ENCODE measurements at places on chromosomes 1 and 21.

DNA sequence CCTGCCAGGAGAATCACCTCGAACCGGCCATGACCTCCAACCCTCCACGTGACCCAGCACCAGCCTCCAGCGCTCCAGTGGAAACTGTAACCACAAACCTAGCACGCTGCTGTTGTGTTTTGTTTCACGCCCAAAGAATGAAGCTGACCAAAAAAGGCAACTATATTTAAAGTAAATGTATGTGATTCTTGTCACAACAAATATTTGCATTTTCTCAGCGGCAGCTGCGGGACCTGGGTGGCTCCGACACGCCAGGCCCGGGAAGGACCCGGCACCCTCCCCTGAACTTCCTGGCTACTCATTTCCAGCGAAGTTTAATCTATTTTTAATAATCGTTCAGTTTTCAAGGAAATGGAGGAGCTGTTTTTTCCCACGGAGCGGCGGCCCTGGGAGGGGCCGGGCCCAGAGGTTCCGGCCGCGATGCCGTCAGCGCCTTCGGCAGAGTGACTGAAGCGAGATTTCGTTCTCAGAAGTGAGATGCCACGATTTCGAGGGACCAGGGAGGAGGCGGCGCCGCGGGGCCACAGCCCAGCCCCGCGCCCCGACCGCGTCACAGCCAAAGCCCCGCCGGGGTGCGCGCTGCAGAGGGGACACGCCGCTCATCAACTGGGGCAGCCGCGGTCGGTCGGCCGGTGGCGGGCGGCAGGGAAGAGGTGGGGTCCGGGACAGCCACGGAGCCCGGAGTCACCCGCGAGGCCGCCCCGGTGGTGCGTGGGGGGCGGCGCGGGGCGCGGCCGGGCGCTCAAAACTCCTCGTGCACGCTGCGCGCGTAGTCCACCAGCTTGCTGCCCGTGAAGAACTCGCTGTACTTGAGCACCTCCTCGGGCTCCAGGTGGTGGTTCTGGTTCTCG is 3.0 kb upstream of the TNFRSF4 start:
- DNase-seq, result no peak

DNA sequence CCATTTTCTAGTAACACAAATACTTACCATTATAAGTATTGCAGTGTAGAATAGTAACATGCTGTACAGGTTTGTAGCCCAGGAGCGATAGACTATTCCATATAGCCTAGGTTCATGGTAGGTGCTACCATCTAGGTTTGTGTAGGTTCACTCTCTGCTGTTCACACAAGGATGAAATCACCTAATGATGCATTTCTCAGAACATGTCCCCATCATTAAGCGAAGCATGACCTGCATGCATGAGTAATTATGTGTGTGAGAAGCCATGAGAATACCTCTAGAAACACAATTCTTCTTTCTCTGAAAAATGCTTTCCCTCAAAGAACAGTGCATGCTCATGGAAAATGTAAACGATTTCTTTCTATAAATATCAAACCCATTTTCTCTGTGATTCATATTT is 69.3 kb downstream of the NR5A2 start:
- DNase-seq, result peak; percentile 44

- DNase-seq, result no peak
These were observed 143.4 kb upstream of the DSCAM start for GRCh38 chr21:40990366-40990765.

DNA sequence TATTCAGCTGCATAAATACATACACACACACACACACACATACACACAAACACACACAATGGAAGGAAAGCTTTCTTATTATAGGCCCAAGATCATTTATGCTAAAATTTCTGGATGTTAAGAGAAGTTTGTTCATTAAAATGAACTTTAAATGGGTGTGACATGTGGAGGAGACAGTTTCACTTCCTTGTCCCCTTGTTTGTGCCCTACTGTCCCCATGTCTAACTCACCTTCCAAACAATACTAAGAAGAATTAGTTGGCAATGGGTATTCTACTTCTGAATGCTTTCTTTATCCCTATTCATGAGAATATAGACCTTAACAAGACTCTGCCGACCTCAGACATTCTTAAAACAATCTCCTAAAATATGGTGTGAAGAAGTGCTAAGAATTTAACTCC is 63.5 kb upstream of the NRIP1 start:
- no peak for DNase-seq

DNA sequence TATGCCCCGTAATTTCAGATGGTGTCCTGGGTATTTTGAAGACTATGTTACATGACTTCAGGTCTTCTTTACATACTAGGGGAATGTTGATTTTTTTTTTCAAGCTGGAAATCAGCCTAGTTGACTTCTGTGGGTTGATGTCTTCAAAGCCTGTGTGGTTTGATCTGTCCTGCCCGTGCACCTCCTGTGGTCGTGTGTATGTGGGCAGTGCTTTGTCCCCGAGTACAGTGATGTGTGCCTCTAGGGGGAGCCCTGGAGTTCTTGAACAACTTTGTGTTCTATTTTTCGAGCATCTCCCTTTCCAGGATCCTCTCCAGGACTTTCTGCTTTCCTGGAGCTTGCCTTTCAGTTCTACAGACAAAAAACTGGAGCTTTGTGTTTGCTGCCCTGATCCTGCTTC is 28.9 kb downstream of the OBSCN start:
- no peak for DNase-seq

GRCh38 chr1:21508580-21509350 is 458 bp upstream of the ALPL start:
- no peak for DNase-seq

DNA sequence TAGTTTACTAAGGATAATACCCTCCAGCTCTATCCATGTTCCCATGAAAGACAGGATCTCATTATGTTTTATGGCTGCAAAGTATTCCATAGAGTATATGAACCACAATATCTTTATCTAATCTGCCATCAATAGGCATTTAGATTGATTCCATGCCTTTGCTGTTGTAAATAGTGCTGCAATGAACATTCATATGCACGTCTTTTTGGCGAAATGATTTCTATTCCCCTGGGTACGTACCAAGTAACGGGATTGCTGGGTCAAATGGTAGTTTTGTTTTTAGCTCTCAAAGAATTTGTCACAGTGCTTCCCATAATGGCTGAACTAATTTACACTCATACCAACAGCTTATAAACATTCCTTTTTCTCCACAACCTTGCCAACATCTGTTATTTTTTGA is 750.9 kb downstream of the BRINP3 start:
- no peak for DNase-seq

DNA sequence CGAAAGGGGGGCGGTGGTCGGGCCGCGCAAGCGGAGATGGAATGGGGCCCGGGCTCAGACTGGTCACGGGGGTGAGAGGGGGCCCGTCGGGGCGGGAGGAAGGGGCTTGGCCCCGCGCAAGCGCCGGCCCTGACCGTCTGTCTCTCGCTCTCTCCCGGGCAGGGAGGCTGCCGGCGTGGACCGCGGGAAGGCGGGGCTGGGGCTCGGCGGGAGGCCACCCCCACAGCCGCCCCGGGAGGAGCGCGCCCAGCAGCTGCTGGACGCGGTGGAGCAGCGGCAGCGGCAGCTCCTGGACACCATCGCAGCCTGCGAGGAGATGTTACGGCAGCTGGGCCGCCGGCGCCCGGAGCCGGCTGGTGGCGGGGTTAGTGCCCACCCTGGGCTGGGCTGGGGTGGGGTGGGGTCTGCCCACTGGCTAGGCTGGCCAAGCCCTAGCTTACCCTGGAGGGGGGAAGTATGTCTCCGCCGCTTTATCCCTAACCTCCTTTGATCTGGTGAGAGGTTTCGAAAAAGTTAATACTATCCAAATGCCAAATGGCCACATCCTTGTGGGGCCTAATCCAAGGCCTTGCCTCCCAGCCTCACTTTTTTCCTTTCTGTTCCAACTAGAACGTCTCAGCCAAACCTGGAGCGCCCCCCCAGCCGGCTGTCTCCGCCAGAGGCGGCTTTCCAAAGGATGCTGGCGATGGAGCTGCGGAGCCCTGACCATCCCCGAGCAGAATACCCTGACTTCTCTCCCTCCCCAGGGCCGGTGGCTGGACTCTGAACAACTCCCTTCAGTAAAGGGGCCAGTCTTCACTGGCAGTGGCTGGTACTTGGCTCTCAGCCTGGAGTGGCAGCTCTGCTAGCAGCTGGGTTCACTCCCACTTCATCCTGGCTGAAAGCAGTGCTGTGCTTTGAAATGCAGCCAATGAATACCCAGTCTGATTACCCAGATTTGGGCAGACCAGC is 636 bp upstream of the YRDC start:
- DNase-seq, result peak; percentile 64

DNA sequence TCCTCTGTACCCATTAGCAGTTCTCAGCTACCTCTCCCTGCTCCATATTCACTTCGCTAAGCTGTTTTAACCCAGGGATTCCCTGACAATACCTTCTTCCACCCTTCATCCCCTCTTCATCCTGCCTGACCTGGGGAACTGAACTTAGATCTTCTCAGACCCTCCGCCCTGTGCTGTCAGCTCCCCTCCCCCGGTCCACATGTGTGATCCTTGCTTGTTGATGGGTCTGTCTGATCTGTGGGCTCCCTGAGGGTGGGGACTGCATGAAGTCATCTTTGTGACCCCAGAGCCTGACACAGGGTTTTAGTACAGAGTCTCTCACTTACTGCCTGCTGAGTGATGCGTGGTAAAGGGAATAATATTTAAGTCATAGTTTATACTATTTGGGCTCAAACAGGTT is 11.8 kb downstream of the CHAF1B start:
- DNase-seq, result no peak

DNA sequence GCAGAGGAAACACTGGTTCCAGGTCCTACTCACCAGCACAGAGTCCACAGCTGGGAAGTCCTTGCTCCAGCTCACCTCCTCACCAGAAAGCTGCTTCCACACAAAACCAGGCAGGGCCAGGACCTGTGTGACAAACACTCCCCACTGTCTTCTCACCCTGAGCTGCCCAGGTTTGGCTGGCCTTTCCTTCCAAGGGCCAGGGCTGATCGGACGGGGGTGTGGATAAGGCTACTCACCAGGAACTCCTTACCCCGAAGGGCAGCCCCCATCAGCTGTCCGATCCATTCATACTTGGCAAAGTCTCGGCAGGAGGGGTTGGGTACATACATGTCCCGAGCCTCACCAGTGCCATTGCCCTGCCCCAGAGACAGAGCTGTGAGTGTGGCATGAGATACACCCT is 5.4 kb downstream of the HECTD3 start:
- no peak for DNase-seq

DNA sequence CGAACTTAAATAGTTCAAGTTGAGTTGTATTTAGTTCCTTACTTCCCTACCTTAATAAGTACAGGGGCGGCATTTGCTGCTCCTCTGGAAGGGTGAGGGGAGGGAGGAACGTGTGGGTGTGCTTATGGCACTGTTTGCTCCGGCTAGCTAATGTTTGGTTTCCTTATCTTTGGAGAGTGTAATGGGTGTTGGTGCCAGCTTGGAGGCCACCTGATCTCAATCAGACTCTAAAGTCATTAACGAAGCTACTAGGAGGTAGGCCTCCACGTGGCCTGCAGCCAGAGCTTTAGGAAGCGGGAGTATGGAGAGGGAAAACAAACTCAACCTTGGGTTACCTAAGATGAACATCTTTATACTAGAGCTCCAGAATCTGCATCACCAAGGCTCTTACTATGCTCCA is 43.0 kb upstream of the RAP1A start:
- no peak for DNase-seq

- DNase-seq, result no peak
These were observed 568.4 kb downstream of the PLA2G4A start for GRCh38 chr1:187396929-187397796.

DNA sequence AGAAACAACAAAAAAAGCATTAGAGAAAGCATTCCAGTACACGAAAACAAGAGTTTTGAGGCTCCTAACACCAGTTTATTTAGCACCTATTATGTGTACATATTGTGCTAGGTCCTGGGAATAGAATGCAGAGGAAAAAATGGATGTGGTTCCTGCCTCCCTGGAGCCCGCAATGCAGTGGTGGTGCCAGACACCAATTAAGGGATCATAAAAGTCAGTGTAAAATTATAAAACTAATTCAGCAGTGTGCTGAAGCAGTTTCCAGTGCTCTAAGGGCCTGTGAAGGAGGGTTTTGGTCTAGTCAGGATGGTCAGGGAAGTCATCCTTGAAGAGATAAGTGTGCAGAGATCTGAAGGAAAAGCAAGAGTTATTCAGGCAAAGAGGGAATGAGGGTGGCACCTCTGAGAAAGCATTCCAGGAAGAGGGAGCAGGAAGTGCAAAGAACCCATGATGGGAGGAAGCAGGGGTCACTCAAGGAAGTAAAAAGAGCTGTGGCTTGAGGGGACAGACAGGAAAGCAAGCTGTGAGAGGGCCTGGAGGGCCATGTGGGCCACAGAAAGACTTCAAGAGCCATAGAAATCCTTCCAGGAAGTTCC is 65.2 kb upstream of the IFNLR1 start:
- no peak for DNase-seq

- DNase-seq, result no peak
These were observed 202.0 kb downstream of the GABPA start for GRCh38 chr21:25936776-25937175.

DNA sequence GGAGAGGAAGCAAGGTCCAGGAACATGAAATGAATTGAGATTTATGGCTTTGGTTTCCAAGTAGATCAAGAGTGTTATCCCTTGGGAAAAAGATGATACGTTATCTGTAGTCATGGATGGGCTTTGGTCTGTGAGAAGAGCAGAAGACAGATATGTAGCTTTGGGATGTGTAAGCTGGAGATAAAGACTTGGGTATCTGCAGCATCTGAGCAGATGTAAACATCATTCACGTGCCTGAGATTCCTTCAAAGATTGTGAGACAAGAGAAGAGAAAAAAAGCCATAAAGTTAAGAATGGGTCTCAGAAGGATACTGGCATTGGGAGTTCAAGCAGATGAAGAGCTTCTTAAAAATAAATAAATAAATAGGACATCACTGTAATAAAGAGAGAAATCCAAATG is 217.8 kb downstream of the PTPRC start:
- no peak for DNase-seq

DNA sequence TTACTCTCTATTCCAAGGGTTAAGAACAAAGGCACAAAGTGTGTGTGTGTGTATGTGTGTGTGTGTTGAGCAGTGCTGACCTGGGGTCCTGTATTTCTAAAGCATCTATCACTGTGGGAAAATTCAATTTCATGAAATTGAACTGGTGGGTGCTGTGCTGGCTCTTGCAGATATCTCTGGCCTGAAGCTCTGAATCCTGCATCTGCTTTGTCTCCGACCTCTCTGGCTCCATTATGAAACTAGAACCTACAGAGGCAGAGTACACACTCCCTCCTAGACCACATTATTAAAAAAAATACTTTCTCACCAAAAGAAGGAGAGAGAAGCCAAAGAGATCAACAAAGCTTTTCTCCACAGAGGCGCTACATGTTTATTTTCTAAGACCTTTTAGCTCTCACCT is 88.4 kb upstream of the PDE4B start:
- DNase-seq, result no peak

DNA sequence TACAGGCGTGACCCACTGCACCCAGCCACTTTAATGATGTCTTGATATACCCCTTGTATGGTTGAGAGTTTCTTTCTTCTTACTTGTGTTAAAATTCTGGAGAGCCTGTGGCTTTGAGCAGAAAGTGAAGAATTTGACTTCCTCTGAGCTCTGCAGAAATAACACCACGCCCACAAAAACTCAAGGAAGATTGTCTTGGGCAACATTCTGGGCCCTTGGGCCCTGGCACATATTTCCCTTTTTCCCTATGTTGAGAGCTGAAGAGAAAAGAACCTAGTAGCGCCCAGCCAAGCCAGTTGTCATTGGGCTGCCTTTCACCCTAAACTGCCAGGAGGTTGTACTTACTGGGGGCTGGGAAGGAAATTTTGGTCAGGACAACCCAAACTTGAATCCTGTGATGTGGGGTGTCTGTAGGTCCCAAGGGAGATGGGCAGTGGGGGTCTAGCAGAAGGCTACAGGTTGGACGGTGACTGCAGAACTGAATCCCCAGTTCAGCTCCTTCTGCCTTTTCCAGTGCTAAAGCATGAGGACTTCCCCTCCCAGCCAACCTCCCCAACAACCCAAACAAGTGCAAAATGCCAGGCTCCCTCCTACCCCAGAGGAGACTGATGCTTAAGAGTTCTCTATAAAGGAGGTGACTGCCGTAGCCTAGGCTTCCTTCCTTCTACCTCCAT is 11.7 kb upstream of the SNAPIN start:
- no peak for DNase-seq

Measured in Caki2 (cell line).